ENCODE measurements at places on chromosomes 16 and 17.

- no peaks in the 10 kb centered on the region for H3K36me3 ChIP-seq
- H3K4me3 ChIP-seq = no peak overlapping the region
- no peak overlapping the region for H3K27ac ChIP-seq
- H3K4me1 ChIP-seq = no peaks in the 10 kb centered on the region
These were observed 96.3 kb downstream of the NDEL1 start for GRCh38 chr17:8532021-8532420.

DNA sequence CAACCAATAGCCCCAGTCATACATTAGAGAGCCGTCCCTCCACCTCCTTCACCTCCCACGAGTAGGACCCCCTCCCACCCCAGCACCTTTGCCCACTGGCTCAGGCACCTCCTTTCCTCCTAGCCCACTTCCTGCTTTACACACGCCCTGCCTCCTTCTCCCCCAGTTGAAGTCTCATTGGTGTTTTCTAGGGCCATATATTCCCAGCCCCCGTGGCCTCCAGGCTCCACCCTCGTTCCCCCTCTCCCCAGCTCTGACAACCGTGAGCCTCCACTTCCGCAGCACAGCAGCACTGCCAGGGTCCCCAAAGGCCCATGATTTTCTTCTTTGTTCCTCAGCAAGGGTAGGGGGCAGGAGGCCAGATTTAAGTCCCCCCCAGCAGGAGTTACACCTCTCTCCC lies 340.3 kb upstream of the TNRC6C start:
- H3K27me3 ChIP-seq = no peaks in the 10 kb centered on the region
- DNase-seq = no peak
- H3K27ac ChIP-seq = no peak overlapping the region

- no peak for DNase-seq
- H3K27me3 ChIP-seq = no peaks in the 10 kb centered on the region
- no peak overlapping the region for H3K4me3 ChIP-seq
- H3K4me1 ChIP-seq = no peaks in the 10 kb centered on the region
- no peak overlapping the region for H3K27ac ChIP-seq
- H3K36me3 ChIP-seq = no peaks in the 10 kb centered on the region
These were observed 10.8 kb downstream of the ATP2C2 start for GRCh38 chr16:84379008-84379708.

GRCh38 chr17:8608001-8608400 lies 22.5 kb downstream of the MYH10 start:
- H3K27me3 ChIP-seq = no peaks in the 10 kb centered on the region
- no peaks in the 10 kb centered on the region for H3K4me1 ChIP-seq
- DNase-seq = no peak
- no peak overlapping the region for H3K27ac ChIP-seq
- H3K36me3 ChIP-seq = no peaks in the 10 kb centered on the region
- H3K4me3 ChIP-seq = no peak overlapping the region

GRCh38 chr17:33637534-33637933 lies 344.4 kb upstream of the ASIC2 start:
- no peaks in the 10 kb centered on the region for H3K4me1 ChIP-seq
- no peak overlapping the region for H3K27ac ChIP-seq
- no peaks in the 10 kb centered on the region for H3K36me3 ChIP-seq
- H3K4me3 ChIP-seq = no peak overlapping the region
- DNase-seq = no peak
- H3K27me3 ChIP-seq = no peaks in the 10 kb centered on the region

- H3K27ac ChIP-seq = peak overlapping the region; percentile 47
- H3K27me3 ChIP-seq = no peaks in the 10 kb centered on the region
- no peaks in the 10 kb centered on the region for H3K36me3 ChIP-seq
- peak overlapping the region; percentile 60 for H3K4me3 ChIP-seq
These were observed 14.0 kb downstream of the COPZ2 start for GRCh38 chr17:48023400-48024148.

DNA sequence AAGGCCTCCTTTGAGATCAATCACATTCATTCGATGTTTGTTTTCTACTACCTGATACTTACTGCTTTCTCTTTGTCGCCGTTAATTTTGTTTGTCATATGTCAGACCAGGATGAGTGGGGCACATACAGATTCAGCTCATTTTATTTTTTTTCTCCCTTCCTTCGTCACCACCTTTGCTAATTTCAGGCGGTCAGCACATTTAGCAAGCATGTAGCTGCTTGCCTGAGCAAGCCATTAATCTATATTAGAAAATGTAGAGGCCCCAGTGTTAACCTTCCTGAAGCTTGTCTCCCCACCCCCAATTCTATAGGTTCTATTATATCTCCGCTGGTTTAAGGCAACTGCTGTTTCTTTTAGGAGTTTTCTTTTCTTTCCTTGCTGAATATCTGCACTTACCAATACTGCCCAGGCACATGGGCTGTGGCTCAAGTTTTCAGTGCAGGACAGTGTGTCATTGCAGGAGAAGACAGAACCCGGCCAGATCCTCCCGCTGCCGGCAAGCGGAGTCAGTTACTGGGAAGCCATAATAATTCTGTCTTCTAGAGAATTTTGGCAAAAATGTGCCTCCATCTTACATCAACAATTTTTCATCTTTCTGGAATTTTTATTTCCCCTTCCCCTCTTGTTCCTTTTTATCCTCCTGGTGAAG lies 714.3 kb downstream of the WWOX start:
- no peak overlapping the region for H3K27ac ChIP-seq
- H3K36me3 ChIP-seq = no peaks in the 10 kb centered on the region
- no peaks in the 10 kb centered on the region for H3K27me3 ChIP-seq

DNA sequence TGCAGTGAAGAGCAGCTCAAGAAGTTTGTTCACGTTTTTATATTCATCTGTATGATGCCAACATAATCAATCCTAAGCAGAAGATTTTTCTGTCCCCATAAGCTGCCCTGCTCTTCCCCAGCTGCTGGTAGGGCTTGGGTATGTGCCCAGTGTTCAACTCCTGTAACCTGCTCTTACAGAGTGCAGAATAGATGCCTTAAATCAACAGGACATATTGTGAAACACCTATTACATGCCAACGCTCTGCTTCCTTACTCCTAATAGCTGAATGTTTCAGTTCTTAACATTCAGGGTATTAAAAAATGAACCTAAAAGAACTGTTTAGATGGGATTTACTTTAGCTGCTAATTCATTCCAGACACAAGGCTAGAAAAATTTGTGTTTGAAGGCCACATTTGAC lies 190.9 kb downstream of the HS3ST3A1 start:
- DNase-seq = no peak
- no peak overlapping the region for H3K4me3 ChIP-seq
- H3K4me1 ChIP-seq = no peaks in the 10 kb centered on the region

DNA sequence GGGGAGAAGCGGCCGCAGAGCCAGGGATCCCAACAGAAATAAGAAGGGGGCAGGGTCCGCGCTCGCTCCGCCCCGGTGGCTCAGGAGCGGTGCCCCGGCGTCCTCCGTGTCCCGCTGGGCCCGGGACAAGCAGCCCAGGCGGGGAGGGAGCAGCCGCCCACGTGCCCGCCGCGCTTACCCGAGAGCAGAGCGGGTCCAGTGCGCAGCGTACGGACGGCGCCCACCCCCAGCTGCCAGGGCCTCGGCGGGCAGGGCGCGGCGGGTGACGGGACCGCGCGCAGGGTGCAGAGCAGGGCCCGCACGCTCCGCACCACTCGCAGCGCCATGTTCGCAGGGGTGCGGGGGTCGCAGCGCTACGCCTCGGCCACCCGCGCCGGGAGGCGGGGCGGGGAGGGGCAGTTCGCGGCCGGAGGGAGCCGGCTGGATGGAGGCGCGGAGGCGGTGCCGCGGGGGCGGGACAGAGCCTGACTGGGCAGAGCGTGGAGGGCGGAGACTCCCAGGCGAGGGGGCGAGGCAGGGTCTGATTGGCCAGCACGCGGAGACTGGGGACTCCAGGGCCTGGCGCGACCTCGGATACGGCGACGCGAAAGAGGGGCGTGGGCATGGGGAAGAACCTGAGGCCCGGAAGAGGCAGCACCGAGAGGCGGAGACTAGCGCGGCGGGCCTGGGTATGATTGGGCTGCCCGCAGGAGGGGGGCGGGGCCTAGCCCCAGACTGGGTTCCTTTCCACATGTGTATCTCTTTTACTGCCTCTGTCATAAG lies at the start of gene GCSH:
Gene GCSH (minus strand): TSS at position 443 of the 762 bp plus-strand sequence. CDS start 117 bp downstream, at position 326.
- H3K4me3 ChIP-seq = peak within 1 kb of the TSS; percentile 76
- H3K36me3 ChIP-seq = no peaks in the 10 kb centered on the region

GRCh38 chr17:31048780-31049179 lies 46.0 kb upstream of the NF1 start:
- no peaks in the 10 kb centered on the region for H3K27me3 ChIP-seq
- H3K27ac ChIP-seq = no peak overlapping the region
- no peaks in the 10 kb centered on the region for H3K36me3 ChIP-seq
- H3K4me1 ChIP-seq = no peaks in the 10 kb centered on the region
- no peak overlapping the region for H3K4me3 ChIP-seq

DNA sequence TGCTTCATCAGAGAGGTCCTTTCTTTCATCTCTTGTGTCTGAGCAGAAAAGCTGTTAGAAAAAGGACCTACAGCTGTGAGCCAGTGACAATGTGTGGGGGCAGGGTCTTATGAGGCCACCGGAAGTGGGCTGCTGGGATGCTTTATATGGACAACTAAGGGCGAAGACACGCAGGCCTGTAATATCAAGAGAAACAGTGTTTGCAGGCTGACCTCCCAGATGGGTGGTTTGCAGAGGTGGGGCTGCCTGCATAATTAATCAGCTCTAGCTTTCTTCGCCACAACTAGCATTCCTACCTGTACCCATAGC lies 30.4 kb upstream of the SALL1 start:
- H3K27me3 ChIP-seq = no peaks in the 10 kb centered on the region
- no peaks in the 10 kb centered on the region for H3K4me1 ChIP-seq
- no peaks in the 10 kb centered on the region for H3K36me3 ChIP-seq

- H3K27ac ChIP-seq = peak overlapping the region; percentile 53
- peaks cover 48% of the 10 kb centered on the region for H3K36me3 ChIP-seq
- peaks cover 14% of the 10 kb centered on the region for H3K4me1 ChIP-seq
- no peaks in the 10 kb centered on the region for H3K27me3 ChIP-seq
- no peak for DNase-seq
These were observed 341 bp downstream of the PCYT2 start for GRCh38 chr17:81910840-81911276.

DNA sequence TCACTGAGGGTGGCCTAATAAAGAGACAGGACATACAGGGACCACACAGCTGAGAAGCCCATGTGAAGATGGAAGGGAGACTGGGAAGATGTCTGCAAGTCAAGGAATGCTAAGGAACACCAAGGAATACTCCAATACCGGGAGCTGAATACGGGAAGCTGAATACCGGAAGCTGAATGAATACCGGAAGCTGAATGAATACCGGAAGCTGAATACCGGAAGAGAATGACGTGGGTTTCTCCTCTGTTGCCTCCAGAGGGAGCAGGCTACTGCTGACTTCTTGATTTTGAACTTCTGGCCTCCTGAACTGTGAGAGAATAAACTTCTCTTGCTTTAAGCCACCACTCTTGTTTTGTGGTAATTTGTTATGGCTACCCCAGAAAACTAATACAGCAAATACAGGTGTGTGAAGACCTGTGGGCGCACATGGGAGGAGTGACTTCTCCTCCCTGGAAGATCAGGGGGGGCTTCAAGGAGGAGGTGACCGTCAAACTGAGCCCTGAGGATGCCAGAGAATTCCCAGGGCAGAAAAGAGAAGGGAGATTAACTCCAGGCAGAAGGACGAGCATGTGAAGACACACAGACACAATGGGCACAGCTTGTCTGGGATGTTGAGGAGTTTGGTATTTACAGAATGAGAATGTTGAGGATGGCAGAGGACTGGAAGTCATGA lies 259.9 kb downstream of the IRF8 start:
- no peak overlapping the region for H3K4me3 ChIP-seq
- H3K4me1 ChIP-seq = no peaks in the 10 kb centered on the region
- no peaks in the 10 kb centered on the region for H3K27me3 ChIP-seq
- no peaks in the 10 kb centered on the region for H3K36me3 ChIP-seq
- DNase-seq = no peak

DNA sequence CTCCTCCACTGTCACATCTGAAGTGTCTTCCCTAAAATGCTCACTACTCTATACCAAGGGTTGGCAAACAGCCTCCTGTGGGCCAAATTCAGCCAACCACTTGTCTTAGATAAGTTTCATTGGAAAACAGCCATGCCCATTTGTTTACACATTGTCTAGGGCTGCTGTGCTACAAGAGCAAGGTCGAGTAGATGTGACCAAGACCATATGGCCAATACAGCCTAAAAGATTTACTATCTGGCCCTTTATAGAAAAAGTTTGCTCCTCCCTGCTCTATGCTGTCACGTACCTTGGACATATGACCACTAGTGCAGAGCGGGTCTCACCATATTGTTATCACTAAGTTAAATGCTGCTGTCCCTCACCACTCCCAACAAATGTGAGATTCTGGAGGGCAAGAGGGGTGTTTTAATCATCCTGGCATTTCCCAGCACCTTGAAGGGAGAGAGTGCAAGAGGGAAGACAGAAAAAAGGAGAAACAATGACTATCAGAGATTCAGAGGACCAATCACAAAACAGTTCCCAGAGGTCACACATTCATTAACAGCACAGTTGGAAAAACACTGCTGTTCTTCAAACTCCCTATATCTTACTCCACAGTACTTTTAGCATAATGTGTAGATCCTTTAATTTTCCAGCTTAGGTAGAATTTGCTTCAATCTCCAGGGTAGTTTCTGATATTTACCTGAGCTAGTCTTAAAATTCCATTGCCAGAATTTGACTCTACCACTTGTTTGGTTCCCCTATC lies 13.2 kb downstream of the LSM12 start:
- peaks cover 45% of the 10 kb centered on the region for H3K36me3 ChIP-seq
- no peak overlapping the region for H3K4me3 ChIP-seq
- no peak for DNase-seq
- no peak overlapping the region for H3K27ac ChIP-seq
- H3K4me1 ChIP-seq = no peaks in the 10 kb centered on the region

GRCh38 chr17:36937959-36938565 lies 787 bp downstream of the LHX1 start:
- H3K27ac ChIP-seq = no peak overlapping the region
- no peak for DNase-seq
- no peaks in the 10 kb centered on the region for H3K36me3 ChIP-seq
- peaks cover 80% of the 10 kb centered on the region for H3K4me1 ChIP-seq

- no peak overlapping the region for H3K4me3 ChIP-seq
- peaks cover 75% of the 10 kb centered on the region for H3K36me3 ChIP-seq
- DNase-seq = no peak
These were observed 127.0 kb downstream of the ABCC1 start for GRCh38 chr16:16076423-16076813.
